ENCODE measurements at places on chromosomes 16 and 17.

DNA sequence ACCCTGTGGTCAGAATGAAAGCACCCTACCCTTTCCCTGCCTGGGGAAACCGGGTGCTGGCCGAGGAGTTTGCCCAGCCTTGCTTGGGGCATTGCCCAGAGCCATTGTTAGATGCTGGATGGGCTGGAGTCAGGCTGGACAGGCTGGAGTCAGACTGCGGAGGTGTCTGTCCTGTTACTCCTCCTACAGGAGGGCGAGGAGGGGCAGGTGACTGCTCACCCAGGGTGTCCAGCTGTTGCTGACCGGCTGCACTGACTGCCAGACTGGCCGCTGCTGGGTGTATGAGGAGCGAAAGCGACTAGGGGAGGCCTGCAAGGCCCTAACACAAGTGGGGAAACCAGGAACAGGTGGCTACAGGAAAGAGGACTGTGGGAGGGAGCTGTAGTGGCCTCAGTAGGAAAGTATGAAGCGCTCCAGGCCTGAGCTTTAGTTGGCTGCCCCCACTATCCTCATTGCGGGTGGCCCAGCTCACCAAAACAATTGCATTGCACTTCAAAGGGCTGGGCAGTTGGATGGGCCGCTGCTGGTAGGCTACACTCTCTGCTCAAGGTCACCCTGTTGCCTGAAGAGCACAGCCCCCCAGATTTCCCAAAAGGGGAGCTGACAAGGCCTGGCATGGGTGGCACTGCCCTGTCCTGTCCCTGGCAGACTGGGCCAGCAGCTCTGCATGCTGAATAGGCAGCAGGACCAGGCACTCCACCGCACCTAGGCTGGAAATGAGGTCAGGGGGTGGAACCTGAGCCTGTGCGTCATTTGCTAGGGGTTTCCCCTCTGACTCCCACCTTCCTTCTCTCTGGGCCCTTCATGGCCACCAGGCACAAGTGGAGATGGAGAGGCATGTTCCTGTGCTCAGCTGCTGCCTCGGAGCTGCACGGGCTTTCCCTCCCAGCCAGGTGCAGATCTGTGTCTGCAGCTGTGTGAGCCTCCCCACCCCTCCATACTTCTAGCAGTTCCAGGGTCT is 18.4 kb downstream of the LDHD start:
- DNase-seq: peak; percentile 28

GRCh38 chr17:60305141-60305540 is 86.8 kb downstream of the USP32 start:
- no peak for DNase-seq

- DNase-seq: no peak
Observed at GRCh38 chr17:54983260-54983659, 14.7 kb downstream of the STXBP4 start.

GRCh38 chr17:4010754-4011153 is 46.5 kb upstream of the ATP2A3 start:
- DNase-seq: no peak

- DNase-seq: no peak
Observed at GRCh38 chr17:62094175-62094574, 29.1 kb upstream of the MED13 start.

DNA sequence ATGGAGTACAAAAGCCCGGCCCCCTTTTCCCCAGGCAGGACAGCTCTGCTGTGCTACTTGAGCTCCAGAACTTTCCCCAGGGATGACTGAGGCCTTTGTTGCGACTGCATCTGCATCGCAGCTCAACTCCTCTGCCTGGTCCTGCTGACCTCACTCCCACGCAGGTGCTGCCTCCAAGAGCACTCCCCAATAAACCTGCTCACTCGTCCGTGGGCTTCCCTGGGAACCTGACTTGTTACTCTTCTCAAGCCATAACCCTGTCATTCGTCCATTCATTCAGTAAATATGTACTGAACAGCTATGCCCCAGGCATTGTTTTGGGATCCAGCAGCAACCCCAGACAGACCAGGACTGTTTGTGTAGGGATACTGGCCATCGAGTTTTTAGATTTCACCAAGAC is 11.6 kb upstream of the RMI2 start:
- no peak for DNase-seq

- DNase-seq: no peak
Observed at GRCh38 chr17:32664936-32665583, 178.3 kb downstream of the CDK5R1 start.

DNA sequence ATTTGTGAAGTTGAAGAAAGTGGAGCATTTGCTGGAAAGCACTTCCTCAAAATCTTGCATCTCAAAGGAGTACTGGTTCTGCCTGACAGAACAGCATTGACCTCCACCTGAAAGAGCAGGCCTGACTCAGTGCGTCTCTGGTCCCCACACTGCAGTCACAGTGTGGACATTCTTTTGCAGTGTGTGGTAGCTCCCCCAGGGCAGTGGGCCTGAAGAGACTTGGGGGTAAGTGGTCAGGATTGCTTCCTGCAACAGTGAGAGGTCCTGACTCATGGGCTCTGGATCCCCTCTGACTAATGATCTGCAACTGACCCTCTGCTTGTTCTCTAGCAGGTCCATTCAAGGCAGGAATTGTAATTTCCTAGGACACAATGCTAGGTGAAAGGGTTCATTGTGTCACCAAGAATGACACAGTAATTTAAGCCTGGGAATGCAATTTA is 204.9 kb upstream of the KCNJ16 start:
- no peak for DNase-seq

GRCh38 chr16:28064150-28064549 is 636 bp upstream of the GSG1L start:
- DNase-seq: no peak

DNA sequence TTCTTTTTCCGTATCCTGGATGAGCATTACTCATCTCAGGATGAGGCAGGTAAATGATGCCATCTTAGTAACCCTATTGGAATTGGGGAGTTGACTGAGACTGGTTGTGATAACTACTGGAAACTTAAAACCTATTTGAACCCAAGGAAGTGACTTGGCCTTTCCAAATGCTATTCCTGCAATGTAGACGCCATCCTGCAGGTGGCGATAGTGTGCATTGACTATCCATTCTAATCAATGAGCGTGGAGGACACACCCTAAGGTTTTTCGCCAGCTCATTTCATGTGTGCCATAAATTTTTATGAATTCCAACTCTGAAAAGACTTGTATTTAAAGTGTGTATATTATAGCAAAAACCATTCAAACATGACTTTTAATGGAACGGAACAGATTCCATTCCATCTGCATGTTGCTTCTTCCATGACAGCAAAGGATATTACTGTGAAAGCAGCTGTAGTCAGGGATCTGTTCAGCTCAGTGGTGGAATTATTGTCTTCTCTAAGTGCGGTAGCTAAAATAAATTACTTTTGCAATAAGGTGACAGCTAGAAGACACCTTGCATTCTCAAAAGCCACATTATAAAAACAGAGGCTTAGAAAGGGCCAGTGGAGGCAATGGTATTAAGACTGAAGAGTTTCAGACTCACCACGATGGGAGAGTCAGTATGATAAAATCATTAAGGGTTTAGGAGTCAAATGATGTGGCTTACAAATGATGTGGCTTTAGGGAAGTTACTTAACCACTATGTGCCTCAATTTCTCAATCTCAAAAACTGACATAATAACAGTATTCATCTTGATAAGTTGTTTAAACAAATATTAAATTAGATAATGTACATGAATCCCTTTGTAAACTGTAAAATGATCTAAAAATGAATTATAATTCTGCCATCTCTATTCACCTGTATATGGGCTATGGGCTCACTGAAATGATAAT is 55.5 kb downstream of the SYT17 start:
- no peak for DNase-seq

GRCh38 chr16:84161037-84161436 is 15.9 kb downstream of the DNAAF1 start:
- DNase-seq: no peak

GRCh38 chr16:70790815-70791214 is 10.1 kb downstream of the VAC14 start:
- no peak for DNase-seq

- DNase-seq: no peak
Observed at GRCh38 chr16:28554634-28555423, 1.1 kb downstream of the SGF29 start.

GRCh38 chr17:4947010-4947410 is 1.3 kb downstream of the PFN1 start:
- DNase-seq: no peak

- no peak for DNase-seq
Observed at GRCh38 chr17:80938556-80938955, 53.1 kb upstream of the CHMP6 start.

DNA sequence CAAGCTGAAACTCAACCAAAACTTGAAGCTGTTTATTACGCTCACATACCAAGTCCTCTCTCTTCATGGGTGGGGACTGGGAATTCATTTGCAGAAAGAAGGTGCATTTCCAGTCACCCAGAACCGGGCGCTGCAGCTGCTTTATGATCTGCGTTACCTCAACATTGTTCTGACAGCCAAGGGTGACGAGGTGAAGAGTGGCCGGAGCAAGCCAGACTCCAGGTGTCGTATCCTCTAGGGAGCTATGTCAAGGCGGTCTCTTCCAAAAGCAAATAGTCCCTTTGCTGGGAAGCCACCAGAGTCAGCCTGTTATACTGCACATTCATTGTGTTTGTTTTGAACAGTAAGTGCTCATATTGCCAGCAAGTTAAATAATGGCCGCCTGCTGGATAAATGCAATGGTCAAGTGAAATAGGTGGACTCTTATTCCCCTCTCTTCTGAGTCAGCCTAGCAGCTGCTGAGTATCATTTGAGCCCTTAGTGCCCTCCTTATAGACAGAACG is 12.7 kb downstream of the COG1 start:
- DNase-seq: no peak

DNA sequence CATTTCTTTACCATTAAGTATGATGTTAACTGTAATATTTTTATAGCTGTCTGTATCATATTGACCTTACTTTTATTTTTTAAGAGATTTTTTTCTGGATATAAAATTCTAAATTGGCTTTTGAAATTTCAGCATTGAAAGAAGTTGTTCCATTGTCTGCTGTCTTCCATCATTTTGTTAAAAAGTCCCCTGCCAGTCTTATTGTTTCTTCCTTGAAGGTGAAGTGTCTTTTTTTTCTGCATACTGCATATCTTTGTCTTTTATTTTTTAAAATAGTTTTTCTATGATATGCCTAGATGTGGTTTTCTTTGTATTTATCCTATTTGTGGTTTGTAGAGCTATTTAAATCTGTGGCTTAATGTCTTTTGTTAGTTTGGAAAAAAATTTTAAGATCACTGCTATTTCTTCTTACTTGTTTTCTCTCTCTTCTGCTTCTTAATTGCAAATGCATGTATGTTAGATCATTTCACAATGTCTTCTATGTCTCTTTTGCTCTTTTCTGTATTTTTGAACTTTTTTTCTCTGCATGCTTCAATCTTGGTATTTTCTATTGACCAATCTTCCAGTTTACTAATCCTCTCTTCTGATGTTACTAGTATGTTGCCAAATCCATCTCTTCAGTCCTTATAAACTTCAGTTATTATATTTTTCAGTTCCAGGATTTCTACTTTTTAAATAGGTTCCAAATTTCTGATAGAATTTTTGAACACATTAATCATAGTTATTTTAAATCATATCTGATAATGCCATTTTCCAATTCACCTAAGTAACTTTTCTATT is 20.2 kb downstream of the IL21R start:
- DNase-seq: no peak

DNA sequence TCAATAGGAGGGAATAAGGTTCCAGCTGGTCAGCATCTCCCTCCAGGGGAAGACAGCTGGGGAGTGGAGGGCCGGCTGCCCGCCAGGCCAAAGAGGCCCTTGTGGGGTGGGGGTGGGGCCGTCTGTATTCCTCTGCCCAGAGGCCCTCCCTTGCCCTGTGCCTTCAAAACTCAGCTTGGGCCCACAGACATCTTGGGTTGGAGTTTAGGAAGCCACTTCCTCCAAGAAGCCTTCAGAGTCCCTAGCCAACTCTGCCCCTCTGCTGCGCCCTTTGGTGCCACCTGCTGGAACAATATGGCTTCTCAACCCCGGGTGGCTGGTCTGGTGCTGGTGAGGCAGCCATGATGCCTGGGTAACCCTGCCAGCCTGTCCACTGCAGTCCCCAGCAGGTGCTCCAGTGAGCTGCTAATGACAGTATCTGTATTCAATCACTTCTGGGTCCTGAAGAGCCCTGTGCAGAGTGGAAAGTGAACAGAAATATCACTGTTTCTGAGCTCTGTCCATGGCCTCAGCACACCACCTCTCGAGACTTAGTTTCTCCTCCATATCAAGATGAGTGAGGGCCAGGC is 16.7 kb downstream of the HSD11B2 start:
- no peak for DNase-seq

- DNase-seq: no peak
Observed at GRCh38 chr17:67020293-67020766, 24.0 kb upstream of the CACNG1 start.

DNA sequence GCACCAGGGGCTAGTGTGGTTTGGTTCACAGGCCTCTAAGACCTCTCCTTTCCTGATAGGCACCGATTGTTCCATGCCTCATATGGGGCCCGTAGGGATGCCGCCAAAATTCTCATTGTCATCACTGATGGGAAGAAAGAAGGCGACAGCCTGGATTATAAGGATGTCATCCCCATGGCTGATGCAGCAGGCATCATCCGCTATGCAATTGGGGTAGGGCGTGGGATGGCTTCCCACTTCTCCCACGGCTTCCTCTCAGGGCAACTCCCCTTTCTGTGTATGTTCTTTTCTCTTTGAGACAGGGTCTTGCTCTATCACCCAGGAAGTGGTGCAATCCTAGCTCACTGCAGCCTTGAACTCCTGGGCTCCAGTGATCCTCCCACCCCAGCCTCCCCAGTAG is 5.3 kb downstream of the ITGAX start:
- DNase-seq: no peak

DNA sequence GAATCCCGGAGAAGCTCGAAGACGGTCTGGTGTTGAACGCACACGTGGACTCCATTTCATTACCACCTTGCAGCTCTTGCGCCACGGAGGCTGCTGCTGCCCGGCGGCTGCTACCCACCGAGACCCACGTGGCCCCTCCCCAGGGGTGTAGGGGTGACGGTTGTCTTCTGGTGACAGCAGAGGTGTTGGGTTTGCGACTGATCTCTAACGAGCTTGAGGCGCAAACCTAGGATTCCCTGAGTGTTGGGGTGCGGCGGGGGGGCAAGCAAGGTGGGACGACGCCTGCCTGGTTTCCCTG is 1.7 kb upstream of the CBX4 start:
- DNase-seq: no peak

- DNase-seq: no peak
Observed at GRCh38 chr17:216625-217024, 35.2 kb upstream of the DOC2B start.

DNA sequence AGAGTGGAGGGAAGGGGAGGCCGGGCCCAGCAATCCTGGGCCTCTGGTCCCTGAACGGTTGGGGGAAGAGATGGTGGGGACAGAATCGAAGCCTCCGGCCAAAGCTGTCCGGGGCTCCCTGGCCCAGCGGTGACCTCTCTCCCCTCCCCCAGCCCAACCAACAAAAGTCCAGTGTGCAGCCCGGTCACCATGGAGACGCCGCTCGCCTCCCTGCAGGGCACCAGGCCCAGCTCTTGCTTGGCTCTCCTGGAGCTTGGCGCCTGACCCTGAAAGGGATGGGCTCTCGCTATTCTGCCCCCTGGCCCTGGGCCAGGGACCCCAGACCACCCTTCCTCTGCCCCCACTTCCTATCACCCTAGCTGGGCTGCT is 1.3 kb downstream of the METRN start:
- no peak for DNase-seq

Measured in stimulated activated CD8-positive, alpha-beta memory T cell treated with anti-CD3 and anti-CD28 coated beads, Interleukin-4, amount 100 ng/mL, for 1 hour (primary cell).